Lower leg skin (tissue), 4 donors: ENCODE measurements at places on chromosomes 2 and 18. TPM values are rescaled to one million over a fixed set of nuclear protein-coding genes. Genes with fewer than 3 reads are reported as not detected.

MRPS9 gene
- 20.0 TPM for total RNA-seq

DPP10 gene
- total RNA-seq, result 1.1 TPM

ALPI gene
- total RNA-seq, result not detected

NDC80 gene
- 0.91 TPM for total RNA-seq

INHBB gene
- total RNA-seq, result 18.1 TPM

ORC4 gene
- 59.4 TPM for total RNA-seq

DSG1 gene
- total RNA-seq, result 1,963 TPM
